ENCODE measurements at places on chromosomes 2 and 18.

- H3K4me1 ChIP-seq = peaks cover 15% of the 10 kb centered on the region
- H3K27me3 ChIP-seq = peaks cover 51% of the 10 kb centered on the region
- DNase-seq = peak; percentile 18
- peak within 1 kb of the TSS; percentile 77 for H3K27ac ChIP-seq
- H3K4me3 ChIP-seq = peak within 1 kb of the TSS; percentile 71
These were observed at the start of gene RND3 for GRCh38 chr2:150487537-150488429. Gene RND3 (minus strand): TSS chr2:150487667. CDS start chr2:150487417, 250 bp downstream.

DNA sequence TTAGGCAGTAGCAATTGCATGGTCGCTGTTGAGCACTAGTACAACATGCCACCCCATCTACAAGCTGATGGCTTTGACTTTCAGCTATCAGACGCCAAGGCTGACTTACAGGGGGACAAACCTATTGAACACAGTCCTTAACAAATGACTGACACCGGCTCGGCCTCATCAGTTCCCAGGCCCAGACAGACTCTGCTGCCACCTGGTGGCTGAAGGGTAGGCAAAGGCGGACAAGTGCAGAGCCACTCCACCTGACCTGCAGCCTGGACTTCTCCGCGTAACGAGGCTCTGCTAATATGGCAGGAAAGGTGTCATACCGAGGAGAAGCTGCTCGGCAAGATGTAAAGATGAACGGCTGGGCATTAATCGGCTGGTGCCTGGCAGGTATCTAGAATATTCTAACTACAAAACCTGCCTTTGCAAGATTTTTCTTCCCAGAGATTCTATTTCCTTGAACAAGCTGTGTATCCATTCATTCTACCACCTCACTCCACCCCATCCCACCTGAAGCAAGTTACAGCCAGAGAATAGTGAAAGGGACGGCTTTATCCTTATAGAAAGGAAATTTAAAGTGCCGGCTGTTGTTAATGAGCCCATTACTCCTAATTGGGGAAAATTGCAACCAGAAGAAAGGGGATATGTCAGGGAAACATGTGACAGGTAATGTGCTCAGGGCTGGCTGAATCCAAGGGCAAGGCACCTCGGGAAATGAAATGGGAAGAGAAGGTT lies 67.4 kb downstream of the STEAP3 start:
- peaks cover 5% of the 10 kb centered on the region for H3K4me1 ChIP-seq
- H3K36me3 ChIP-seq = peaks cover 5% of the 10 kb centered on the region
- peak; percentile 42 for DNase-seq
- no peak overlapping the region for H3K27ac ChIP-seq
- no peaks in the 10 kb centered on the region for H3K27me3 ChIP-seq

GRCh38 chr2:158125756-158126498 lies 24.3 kb downstream of the UPP2 start:
- DNase-seq = no peak
- H3K36me3 ChIP-seq = no peaks in the 10 kb centered on the region
- H3K27ac ChIP-seq = no peak overlapping the region
- no peaks in the 10 kb centered on the region for H3K27me3 ChIP-seq

DNA sequence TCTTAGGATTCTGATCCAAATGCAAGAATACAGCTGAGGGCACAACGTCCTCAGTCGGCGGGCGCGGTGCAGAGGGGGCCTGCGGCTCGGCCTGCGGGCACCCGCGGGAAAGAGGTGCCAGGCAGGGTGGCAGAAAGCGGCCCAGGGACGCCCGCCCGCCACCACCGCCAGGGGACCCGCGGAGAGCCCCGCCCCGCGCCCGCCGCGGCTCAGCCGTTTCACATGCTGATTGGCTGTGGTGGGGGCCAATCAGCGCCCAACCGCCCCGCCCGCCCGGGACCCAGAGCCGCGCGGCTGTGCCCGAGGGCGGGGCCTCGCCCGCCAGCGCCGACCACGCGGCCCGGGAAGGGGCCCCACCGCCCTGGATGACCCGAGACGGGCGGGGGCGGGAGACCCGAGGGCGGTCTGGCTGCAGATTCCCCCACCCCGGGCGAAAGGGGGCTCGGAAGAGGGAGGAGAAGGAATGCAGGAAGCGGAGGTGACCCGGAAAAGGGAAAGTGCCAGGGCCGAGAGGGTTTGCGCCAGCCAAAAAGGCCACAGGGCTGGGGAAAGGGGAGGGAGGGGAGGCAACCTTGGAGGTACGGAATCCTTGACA lies 8.0 kb downstream of the IRS1 start:
- H3K36me3 ChIP-seq = peaks cover 8% of the 10 kb centered on the region
- H3K27me3 ChIP-seq = no peaks in the 10 kb centered on the region
- H3K4me3 ChIP-seq = peak overlapping the region; percentile 93
- peak overlapping the region; percentile 100 for H3K27ac ChIP-seq

GRCh38 chr2:41489638-41490037 lies 558.2 kb upstream of the PKDCC start:
- peaks cover 19% of the 10 kb centered on the region for H3K36me3 ChIP-seq
- no peak overlapping the region for H3K4me3 ChIP-seq
- no peak for DNase-seq
- H3K4me1 ChIP-seq = peaks cover 10% of the 10 kb centered on the region

GRCh38 chr2:7951001-7951400 lies 730.9 kb upstream of the ID2 start:
- H3K4me3 ChIP-seq = no peak overlapping the region
- H3K36me3 ChIP-seq = no peaks in the 10 kb centered on the region
- DNase-seq = no peak

DNA sequence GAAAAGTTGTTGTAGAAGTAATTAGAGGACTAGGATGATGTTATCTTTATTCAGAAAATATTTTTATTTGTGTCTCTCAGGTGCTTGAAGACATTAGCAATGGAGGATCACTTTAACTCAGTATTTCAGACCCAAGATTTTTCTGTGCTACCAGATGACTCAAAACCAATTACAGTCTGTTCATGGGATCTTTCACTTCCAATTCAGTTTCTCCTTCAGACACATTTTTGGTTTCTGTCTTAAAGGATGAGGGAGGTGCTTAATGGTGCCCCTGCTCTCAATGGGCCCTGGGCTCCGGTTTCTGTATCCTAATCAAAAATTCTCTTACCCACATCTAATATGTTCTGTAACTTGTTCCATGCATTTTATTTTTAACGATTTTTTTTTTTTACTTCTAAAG lies 53.7 kb upstream of the HDAC4 start:
- peaks cover 10% of the 10 kb centered on the region for H3K36me3 ChIP-seq
- DNase-seq = no peak
- no peak overlapping the region for H3K4me3 ChIP-seq
- H3K4me1 ChIP-seq = no peaks in the 10 kb centered on the region

DNA sequence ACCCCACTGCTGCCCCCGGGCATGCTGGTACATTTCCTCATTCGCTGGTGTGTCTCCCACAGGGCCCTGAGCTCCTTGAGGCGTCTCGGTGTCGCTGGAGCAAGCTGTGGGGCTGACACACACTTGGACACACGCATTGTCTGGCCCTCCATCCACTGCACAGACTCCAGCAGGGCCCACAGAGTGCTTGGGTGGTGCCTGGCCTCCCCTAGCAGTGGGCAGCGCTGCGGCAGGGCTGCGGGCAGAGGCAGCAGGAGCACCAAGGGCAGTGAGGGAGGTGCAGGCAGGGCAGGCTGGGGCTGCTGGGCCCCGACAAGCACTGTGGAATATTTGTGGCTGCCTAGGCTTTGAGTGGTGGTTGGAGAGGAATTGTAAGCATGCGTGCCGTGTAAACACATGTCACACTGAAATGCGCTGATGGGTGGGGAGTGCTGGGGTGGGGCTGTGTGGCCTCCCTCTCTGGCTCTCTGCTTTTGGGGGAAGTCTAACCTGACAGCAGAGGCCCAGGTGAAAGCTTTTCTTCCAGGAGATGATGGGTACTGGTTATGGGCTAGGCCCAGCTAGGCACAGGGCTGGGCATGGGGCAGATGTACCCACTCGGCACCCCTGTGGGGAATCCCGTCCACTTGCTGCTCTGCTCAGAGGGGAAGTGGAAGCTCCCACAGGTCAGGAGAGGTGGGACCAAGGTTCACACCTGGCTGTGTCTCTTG lies 55.5 kb upstream of the HS6ST1 start:
- H3K27ac ChIP-seq = no peak overlapping the region
- no peak for DNase-seq
- H3K4me3 ChIP-seq = no peak overlapping the region
- H3K27me3 ChIP-seq = no peaks in the 10 kb centered on the region

- no peak for DNase-seq
- H3K36me3 ChIP-seq = no peaks in the 10 kb centered on the region
These were observed 674.8 kb upstream of the ZEB2 start for GRCh38 chr2:145194673-145195072.
